ENCODE measurements at places on chromosomes 13 and 19.

- no peak for DNase-seq
Measured at GRCh38 chr19:39099341-39099740, 15.2 kb downstream of the ACP7 start.

GRCh38 chr13:20696073-20696472 lies 7.4 kb upstream of the IL17D start:
- no peak for DNase-seq

DNA sequence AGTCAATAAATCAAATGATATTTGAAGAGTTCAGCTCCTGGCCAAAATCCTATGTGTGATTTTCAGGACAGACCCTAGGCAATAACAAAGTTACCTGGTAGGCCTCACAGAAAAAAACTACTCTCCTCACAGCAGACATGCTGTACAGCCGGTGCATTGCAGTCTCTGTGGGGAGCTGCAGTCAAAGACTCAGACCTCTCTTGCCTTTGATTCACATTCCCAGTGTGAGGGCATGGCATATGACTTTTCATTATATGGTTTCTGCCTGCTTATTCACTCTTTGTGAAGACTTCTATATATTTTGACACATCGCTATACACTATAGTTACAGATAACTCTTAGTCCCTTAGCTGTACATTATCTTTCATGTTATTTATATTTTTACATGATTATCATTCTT lies 2684.3 kb upstream of the PCDH20 start:
- no peak for DNase-seq

- no peak for DNase-seq
Measured at GRCh38 chr13:37878921-37879320, 9.3 kb upstream of the TRPC4 start.

DNA sequence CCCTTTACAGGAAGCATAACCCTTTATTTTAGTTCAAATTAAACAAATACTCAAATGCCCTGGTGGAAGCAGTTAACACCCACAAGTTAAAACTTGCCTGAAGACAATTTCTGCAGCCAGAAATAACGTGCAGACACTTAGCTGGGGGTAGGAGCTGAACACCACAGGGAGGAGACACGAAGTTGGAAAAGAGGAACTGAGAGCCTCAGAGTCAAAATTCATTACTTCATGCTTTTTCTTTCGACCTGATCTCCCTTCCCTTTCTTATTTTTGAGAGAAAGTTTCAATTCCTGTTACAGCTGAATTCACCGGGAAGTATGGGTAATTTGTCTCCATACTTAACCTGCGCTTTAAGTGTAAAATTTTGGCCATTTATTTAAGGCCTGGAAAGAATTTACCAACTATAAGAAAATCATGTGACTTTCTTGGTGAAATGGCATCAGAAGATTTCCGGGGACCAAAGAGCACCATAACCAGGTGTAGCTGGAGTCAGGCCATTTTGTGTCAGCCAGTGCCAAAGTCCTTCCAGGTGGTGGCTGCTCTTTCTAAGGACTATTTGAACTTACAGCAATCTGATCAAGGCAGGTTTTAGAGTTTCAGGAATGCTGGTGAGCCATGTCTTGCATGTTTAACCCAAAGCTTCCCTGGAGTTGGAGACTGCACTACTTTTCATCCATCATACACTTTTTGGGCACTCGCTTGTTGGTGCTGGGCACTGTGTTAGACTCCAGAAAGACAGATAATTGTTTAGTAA lies 46.5 kb upstream of the RCBTB2 start:
- DNase-seq, result no peak

DNA sequence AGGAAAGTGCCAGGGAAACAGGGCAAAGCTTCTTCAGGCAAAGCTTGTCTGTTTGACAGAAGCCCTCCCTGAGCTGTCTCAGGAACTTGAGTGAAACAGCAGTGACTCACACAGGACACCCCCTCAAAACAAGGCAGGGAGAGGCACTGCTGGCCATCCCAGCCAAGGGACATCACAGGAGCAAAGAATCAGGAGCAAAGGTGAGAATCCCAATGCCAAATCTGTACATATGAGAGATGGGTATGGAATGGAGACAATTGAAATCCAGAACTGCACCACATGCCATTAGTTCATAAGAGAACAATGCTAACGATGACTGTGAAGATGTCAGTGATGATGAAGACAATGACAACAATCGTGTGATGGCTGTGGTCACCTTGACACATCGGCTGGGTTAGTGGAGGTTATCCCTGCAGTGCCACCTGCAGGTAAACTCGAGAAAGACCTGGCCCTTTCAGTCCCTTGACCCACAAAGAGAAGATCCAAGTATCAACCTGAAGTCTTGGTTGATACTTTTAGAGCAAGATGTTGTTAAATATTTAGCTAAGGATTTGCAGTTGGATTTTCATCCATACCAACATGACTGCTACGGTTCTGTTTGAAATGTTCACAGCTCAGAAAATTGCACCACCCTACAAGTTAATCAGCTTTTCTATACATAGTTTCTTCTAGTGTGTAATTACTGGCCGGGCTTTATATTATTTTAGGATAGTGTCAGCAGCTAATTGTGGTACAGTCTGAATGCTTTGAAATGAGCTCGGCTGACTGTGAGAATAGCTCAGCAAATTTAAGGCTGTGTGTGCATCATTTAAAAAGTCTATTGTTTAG lies 42.0 kb upstream of the IPO5 start:
- no peak for DNase-seq
